T-helper 9 cell (primary cell): ENCODE measurements at places on chromosomes 2 and 18.

DNA sequence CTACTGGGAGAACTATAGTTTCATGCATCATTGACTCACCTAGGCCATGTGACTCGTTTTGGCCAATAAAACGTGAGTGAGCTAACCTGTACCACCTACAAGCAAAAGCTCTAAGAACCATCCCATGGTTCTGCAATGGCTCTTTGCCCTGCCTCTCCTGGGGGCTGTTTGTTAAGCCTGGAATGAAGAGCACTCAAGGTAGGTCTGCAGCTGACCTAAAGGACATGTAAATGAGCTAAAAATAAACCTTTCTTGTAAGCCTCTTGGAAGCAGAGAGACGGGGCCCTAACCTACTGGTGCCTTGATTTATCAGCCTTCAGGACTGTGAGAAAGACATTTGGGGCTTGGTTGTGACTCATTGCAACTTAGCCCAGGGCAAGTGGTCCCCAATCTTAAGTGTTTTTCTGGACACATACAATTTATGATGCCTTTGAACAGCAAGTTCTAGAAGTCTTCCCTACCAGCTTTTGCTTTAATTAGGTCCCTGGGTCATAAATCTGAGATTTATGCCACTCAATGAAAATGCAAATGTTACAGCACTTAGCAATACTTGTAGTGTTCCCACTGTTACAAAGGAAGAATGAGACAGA lies 107.4 kb downstream of the OSBPL6 start:
- no peak for DNase-seq

DNA sequence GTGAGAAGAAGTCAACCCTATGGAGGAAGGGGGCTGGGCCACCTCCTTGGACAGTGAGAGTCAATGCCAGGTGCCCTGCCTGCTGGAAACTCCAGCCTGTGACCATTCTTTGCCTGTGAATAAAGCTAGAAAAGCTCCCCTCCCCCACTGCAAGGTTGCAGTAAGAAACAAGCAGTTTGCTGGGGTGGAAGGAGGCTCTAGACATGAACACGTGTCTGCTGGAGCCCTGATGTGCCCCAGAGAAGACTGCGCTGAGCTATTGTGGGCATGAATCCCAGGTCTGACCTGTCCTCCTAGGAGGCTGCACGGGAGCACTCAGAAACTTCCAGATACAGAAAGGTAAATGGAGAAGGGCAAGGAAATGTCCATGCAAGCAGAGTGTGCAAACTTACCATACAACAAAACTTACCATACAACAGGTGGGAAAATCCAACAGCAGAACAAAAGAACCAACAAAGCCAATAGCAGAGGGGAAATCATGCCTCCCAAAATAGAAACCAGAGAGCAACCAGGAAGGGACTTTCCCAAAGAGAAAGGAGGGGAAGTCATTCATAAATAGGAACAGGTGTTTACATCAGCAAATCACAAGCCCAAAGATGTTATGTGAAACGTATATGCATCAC lies 278.7 kb downstream of the BCL2 start:
- no peak for DNase-seq

- DNase-seq: no peak
Observed at GRCh38 chr2:168137510-168138180, 109.8 kb downstream of the STK39 start.

GRCh38 chr18:53997064-53997463 lies 227.4 kb downstream of the MBD2 start:
- DNase-seq: no peak

GRCh38 chr2:190505696-190506095 lies 28.8 kb downstream of the NEMP2 start:
- no peak for DNase-seq

GRCh38 chr2:10385933-10386773 lies 62.0 kb downstream of the ODC1 start:
- DNase-seq: no peak

DNA sequence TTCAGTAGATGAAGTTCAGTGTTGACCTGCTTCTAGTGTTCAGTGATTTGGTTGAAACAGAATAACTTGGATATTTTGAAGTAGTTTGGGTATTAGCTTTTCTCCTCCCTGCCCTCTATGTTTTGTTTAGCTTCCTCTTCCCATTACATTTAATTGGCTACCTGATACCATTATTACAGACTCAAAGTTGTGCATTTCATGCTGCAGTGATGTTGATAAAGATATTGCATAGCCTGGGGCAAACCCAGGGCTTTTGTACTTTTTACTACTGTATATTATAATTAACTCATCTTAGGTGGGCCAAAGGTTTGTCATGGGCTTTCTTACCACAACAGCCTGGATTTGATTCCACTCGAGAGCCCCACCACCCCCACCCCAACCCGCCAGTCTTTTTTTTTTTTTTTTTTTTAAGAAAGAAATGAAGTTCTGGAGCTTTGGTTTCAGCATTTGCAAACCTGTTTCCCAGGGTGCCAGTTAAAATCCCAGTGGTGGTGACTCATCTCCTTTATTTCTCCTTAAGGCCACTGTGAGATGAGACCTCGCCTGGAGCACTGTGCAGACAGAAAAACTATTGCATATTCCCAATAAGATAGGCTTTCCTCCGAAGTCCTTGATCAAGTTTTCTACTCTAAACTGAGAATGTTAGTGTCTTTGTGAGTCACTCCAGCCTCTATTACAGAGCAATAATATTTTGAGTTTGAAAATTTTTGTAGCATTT lies 393.7 kb upstream of the FANCL start:
- DNase-seq: no peak

DNA sequence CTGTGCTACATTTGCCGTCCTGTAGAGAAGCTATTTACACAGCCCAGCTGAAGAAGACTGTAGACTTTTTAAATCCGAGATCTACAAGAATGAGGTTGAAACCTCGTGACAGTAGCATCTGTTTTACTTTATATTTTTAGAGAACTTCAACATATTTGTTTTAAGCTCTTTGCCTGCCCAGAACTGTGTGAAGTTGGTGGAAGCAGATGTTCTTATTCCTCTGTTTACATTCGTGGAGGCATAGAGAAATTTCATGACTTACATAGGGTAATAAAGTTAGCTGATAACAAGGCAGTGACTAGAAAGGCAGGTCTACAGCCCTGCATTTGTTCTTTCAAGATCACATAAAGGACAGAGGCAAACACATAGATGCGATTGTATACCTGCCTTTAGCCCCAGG lies 47.0 kb upstream of the MAP3K20 start:
- no peak for DNase-seq

DNA sequence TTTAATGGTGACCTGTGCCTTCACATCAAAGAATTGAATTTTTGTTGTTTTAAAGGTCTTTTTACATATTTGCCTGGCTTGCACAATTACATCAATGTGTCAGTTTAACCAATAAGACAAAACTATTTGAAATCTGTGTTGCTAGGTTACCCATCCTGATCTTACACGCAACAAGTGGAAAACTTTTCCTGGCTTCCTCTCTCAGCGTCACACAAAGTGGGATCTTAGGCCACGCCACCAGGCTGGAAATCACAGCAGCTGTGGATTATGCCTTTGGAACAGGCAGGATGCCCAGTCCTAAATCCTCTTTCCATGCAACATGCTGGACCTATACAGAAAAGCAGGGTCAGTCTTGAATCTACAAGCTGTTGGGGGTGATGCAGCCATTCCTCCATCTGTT lies 298.2 kb upstream of the HNRNPA3 start:
- no peak for DNase-seq
